RPMI8226 (cell line): ENCODE measurements at places on chromosomes 4 and X.

DNA sequence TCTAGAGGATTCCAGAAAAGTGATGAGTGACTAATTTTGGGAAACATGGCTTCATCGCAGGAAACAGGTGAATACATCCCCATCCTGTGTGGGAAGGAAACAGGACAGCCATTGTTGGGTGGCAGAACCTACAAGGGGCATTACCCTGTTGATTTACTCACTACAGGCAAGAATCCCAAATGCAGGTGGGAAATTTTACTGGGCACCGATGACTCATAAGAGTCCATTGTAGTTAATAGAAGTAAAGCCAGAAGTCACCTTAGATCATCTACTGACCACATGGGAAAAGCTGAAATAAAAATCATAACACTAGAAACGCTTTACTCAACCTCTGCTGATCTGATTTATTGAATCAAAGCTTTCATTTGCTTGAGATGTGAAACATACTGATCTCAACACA, 136.4 kb downstream of the TRIML1 start:
- DNase-seq = no peak

GRCh38 chr4:108058685-108059440, 69.2 kb downstream of the HADH start:
- no peak for DNase-seq

- peak; percentile 72 for DNase-seq
Observed at GRCh38 chr4:7539659-7540058, 104.9 kb upstream of the PSAPL1 start.

DNA sequence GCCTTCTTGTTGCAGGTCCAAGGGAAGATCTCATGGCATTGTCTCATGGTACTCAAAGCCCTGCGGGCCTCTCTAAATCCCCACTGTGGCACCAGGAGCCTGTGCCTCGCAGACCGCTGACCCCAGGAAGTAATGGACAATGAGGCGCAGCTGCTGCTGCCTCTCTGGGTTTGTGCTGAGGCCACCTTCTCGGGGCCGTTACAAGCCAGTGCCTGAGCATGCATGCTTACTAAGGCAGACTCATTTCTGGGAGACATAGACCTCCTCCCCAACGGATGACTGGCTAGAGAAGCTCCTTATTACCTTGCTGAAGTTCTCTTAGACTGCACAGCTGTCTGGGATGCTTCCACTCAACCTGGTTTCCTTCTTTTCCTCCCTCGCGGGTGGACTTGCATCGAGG, 1.3 kb downstream of the BDH2 start:
- no peak for DNase-seq

- no peak for DNase-seq
Observed at GRCh38 chr4:123378794-123379193, 17.8 kb upstream of the SPRY1 start.

DNA sequence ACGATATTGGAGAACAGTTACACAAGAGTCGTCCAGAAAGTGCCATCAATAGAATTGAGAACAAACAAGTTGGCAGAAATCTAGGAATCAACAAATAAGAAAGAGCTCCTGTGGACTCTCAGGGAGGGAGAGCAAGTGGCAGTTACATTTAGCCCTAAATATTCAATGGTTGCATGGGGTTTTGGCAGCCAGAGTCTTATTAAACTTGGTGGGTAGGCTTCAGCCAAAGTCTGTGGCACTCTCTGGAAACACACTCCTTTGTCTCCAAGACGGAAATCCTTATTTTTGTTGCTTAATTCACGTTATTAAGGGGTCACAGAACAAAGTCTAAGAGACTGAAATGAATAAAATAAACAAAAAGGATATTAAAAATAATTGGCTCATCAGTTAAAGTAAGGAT, 742.2 kb upstream of the ATOH1 start:
- DNase-seq = no peak

- DNase-seq = no peak
Observed at GRCh38 chrX:38220415-38221390, at the start of gene SRPX. SRPX (minus strand) TSS chrX:38220871; CDS start chrX:38220792, 79 bp downstream.

DNA sequence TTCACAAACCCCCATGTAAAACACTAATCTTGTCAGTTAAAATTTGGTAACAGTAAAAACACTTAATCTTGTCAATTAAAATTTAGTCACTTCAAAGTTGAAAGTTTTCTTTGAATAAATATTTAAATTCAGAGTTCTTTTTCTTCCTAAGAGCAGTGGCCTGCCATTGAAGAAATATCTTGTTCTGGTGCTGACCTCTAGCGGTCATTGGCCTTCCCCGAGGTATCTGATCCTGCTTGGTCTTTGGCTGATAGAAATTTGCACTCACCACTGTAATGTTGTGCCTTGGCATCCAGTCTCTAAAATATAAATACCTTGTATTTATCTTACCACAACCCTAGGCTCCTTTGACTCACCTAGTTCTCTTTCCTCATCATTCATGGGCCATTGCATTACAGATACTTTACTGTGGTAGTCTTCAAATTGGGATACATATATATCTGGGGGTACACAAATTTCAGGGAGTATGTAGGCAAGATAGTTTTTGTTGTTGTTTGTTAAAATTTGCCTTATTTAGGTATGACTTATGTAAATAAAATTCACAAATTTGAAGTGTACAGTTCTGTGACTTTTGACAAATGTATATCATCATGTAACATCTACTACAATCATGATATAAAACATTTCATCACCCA, 6.7 kb upstream of the ART3 start:
- DNase-seq = peak; percentile 75

- DNase-seq = no peak
Observed at GRCh38 chr4:28835501-28835900, 1884.7 kb upstream of the PCDH7 start.

GRCh38 chr4:100823066-100823992, 305.5 kb upstream of the EMCN start:
- DNase-seq = no peak

- no peak for DNase-seq
Observed at GRCh38 chr4:37502070-37502469, 184.1 kb downstream of the RELL1 start.

- DNase-seq = peak; percentile 8
Observed at GRCh38 chr4:168917138-168917779, 92.8 kb downstream of the CBR4 start.

DNA sequence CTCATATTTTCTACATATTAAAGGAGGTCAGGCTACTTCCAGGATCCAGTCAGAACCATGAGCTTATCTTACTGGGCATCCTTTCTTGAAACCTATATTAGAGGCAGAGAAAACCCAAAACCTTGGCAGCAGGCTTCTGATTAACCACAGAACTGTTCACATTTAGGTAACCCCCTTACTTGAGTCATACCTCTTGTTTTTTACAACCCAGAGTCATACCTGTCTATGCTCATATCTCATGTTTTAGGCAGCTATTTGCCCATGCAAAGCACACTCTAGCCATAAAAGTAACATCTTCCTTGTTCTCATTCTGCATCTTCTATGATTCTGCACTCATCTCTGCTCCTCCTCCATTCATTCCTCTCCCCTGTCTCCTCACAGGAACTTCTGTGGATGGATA, 138.0 kb upstream of the SMIM31 start:
- DNase-seq = no peak

DNA sequence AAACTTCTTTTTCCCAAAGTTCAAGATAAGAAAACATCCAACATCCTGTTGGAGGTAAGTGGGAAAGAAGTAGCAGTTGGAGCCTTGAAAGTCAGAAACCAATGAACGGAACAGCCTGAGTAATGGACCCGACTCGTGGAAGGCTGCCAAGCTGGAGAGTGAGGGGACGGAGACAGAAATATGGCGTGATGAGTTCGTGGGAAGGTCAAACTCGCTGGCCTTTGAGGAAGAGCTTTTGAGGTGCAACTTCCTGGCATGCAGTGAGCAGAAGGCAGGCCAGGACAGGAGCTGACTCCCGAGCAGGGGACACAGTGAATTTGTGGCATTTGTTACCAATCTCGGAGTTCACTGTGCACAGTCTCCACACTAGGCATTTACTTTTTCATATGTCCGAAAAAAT, 1.0 kb upstream of the TRIML1 start:
- DNase-seq = no peak

DNA sequence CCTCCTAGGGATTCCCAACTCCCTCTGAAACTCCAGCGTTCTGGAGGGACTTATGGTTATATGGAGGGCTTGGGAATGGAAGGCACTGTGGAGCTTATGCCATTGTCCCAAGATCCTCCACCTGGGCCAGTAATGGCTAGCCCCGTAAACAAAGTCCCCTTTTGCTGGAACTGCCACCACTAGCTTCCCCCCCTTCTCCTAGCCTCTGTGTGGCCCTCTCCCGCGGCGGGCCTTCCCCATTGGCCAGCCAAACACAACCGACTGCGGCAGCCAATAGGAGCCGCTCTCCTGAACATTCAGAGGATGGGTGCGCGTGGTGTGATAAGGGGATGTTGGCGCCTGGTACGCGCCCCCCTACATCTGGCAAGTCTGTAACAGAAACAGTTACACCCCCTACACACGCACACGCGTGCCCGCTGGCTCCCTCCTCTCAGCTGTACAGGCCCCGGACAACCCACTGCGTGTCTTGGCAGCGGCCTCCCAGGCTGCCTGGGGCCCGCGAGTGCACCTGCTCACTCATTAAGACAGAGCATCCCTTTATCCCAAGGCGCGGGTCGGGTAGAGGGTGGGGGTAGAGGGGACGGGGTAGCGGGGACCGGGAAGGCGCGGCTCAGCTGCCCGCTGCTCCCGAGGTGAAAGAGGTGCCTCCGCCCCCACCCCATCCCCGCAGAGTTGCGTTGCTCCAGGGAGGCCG, 863 bp upstream of the RAB33A start:
- no peak for DNase-seq

- no peak for DNase-seq
Observed at GRCh38 chr4:110492522-110492921, 16.6 kb downstream of the ENPEP start.

GRCh38 chr4:95393821-95394220, 155.0 kb downstream of the UNC5C start:
- DNase-seq = no peak

GRCh38 chr4:141467225-141467624, 169.2 kb upstream of the IL15 start:
- DNase-seq = no peak

DNA sequence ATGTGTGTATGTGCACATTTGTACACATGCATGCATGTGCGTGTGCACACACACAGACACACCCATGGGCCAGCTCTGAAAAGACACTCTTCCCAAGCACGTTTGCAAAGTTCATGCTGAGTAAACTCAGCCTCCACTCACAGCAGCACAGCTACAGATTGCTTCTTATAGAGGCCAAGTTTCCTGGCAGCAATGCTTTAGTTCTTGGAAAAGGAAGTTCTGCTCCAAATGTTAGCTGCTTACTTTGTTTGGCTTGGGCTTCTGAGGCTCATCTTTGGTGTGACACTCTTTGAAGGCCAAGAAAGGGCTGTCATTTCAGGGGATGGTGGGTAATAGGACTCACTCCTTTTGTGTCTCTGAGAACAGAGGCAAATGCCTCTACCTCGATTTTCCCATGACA, 6.6 kb downstream of the PLP1 start:
- no peak for DNase-seq

DNA sequence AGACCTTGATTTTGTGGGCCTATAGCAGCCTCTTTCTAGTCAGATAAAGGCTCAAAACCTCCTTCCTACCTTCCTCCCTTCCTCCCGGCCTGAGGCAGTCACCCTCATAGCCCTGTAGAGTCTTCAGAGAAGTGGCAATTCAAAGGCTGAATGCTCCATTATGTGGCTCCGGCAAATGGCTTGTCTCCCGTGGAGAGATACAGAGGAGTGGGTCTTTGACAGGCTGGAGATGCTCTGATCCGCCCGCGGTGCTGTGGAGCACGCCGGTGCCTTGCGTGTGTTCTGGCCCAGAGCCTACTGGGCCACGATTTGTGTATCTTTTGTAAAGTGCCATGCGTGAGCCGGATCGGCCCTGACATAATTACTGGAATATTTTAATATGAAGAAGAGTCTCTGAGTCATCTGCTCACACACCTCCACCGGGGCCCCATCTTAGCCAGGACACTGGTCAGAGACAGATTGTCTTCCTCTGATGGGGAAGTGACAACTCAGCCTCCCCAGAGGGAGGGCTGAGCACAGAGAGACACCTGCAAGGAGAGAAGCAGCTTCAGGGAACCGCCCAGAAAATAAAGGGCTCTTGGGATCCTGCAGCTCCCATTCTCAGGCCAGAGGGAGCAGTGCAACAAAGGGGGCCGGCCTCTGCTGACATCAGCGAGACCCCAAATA, 88.7 kb downstream of the DCTD start:
- no peak for DNase-seq

GRCh38 chr4:48976041-48976440, 10.0 kb upstream of the CWH43 start:
- no peak for DNase-seq

- no peak for DNase-seq
Observed at GRCh38 chr4:33625748-33626147, 2618.6 kb downstream of the ARAP2 start.

GRCh38 chr4:26034849-26035248, 120.8 kb downstream of the SMIM20 start:
- DNase-seq = no peak

GRCh38 chr4:6534618-6535328, 40.2 kb upstream of the MAN2B2 start:
- DNase-seq = no peak

GRCh38 chr4:133316909-133317308, 167.8 kb downstream of the PCDH10 start:
- DNase-seq = no peak

- no peak for DNase-seq
Observed at GRCh38 chr4:139528377-139529005, 27.5 kb downstream of the SETD7 start.

GRCh38 chr4:162274354-162274753, 110.6 kb upstream of the FSTL5 start:
- peak; percentile 75 for DNase-seq

DNA sequence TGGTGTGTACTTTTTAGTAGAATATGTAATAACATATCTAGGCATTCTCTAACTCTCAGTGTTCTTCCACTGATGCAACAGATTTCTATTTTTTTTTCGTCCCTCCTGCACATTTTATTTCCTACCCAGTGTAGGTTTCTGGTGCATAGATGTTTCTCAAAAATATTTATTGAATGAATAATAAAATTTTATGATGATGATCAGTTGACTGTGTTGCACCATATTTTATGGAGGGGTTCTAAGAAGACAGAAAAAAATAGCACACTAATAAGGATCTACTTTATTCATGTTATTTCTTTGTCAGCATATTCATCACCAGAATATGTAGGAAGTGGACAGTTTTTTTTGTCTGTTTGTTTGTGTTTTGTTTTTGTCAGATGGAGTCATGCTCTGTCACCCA, 2529.3 kb downstream of the ARAP2 start:
- no peak for DNase-seq

GRCh38 chr4:117479673-117480072, 394.3 kb upstream of the TRAM1L1 start:
- no peak for DNase-seq

- no peak for DNase-seq
Observed at GRCh38 chr4:71487344-71487920, 148.6 kb downstream of the SLC4A4 start.

GRCh38 chr4:153669838-153670237, 14.2 kb upstream of the TLR2 start:
- DNase-seq = no peak

DNA sequence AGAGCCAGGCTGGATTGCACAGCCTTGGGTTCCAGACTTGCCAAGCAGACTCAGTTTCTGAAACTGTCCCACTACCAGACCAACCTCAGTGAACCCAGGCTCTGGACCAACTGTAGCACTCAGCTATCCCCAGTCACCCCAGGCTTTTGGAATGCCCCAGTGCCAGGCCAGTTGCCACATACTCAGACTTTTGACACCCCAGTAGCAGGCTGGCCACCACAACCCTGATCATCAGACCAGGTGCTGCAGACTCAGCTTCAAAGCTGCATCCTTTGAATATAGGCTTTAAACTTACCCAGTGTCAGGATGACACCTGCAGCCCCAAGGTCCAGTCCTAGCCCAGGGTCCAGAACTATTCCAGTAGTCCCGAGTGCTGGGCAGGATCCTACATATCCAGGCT, 1389.9 kb downstream of the ARAP2 start:
- DNase-seq = no peak

GRCh38 chr4:57374866-57375595, 264.8 kb upstream of the IGFBP7 start:
- DNase-seq = no peak
